ENCODE measurements at places on chromosomes 16 and 17. TPM values are rescaled to one million over a fixed set of nuclear protein-coding genes. Genes with fewer than 3 reads are reported as not detected.

AOC2 gene
- 0.34 TPM for total RNA-seq

KRTAP4-5 gene
- not detected for total RNA-seq

ABCC3 gene
- 5.6 TPM for total RNA-seq

GRAP gene
- total RNA-seq, result not detected

ZC3H7A gene
- total RNA-seq, result 12.8 TPM

DRC7 gene
- total RNA-seq, result not detected

GP1BA gene
- not detected for total RNA-seq

NLRC3 gene
- total RNA-seq, result not detected

ESRP2 gene
- 0.30 TPM for total RNA-seq

DNAI2 gene
- total RNA-seq, result not detected

RNF112 gene
- total RNA-seq, result 2.7 TPM
